ENCODE measurements at places on chromosomes 1 and 21. TPM values are rescaled to one million over a fixed set of nuclear protein-coding genes. Genes with fewer than 3 reads are reported as not detected.

- DNase-seq: no peak
Observed at GRCh38 chr1:228956864-228957263, 221.6 kb downstream of the RHOU start.

- DNase-seq: no peak
Observed at GRCh38 chr21:46159390-46159789, 4.0 kb upstream of the FTCD start.

- no peak for DNase-seq
Observed at GRCh38 chr1:231317306-231318014, 20.2 kb downstream of the EXOC8 start.

GRCh38 chr1:21691739-21692138, 22.6 kb upstream of the RAP1GAP start:
- no peak for DNase-seq

DNA sequence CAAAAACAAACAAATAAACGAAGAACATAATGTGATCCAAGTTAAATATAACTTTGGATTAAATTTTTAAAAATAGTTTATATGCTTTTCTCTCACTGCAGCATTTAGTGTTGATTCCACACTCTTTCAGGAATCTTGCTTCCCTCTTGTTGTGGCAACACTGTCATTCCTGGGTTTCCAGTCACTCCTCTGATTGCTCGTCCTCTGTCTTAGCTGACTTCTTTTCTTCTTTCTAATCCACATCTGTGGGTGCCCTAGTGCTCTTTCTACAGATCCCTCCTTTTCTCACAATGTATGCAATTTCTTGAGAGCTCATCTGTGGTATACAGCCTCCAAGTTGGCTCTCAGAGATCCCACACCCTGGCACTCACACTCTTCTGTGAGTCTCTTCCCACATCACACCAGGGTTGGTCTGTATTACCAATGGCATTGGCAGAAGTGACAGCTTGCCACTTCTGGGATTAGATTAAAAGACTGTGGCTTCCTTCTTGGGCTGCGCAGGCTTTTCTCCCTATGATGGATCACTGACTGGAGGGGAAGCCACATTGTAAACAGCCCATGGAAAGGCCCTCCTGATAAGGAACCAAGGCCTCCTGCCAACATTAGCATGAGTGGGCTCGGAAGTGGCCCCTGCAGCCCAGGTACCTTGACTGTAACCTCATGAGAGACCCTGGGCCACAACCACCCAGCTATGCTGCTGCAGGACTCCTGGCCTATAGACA, 11.5 kb upstream of the MYOC start:
- DNase-seq: no peak

TTLL7 gene
- 9.1 TPM for total RNA-seq

DNA sequence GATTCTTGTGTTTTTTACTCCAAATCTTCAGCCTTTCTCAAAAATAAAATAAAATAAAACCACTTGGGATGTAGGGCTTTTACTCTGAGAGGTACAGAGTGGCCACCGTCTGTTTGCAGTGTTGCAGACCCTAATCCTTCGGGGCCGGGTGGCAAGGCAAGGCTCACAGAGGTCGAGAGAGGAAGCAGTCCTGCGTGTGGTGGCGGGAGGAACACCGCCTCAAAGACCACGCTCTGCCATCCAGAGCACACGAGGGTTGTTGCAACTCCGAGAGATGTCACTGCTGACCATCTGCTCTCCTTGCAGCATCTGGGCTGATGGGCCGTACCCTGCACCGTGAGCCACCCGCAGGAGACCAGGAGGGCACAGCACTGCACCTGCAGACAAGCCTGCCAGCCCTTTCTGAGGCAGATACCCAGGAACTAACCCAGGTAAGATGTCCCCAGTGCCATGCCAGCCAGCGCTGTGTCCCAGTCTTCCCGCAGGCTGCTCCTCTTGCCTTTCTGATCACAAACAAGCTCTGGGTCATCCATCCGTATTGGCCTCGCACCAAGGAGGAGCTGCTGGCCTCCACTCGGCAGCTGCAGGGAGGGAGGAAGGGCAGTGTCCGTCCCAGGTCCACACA, 31.5 kb downstream of the SNAP47 start:
- no peak for DNase-seq

ACTL8 gene
- total RNA-seq: not detected

DNA sequence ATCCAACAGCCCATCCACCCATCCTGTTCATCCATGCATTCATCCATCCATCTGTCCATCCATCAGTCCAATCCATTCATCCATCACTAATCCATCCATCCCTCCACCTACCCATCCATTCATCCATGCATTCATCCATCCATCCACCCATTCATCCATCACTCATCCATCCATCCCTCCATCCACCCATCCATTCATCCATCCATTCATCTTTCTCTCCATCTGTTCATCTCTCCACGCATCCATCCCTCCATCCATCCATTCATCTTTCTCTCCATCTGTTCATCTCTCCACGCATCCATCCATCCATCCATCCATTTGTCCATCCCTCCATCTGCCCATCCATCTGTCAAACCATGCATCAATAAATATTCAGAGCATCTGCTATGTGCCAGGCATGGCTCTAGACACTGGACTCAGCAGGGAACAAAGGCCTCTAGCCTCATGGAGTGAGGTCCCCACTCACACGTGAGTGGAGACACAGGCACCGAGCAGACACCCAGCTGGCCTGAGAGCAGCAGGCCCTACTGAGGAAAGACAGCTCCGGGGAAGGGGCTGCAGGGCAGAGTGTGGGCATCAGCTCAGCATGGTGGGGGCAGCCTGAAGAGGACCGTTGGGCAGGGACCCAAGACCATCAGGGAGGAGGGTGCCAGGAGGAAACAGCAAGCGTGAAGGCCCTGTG, 9.6 kb downstream of the KRTAP10-1 start:
- DNase-seq: no peak

GRCh38 chr1:219629296-219629880, 16.5 kb upstream of the ZC3H11B start:
- no peak for DNase-seq

GRCh38 chr1:244337839-244338238, 113.9 kb downstream of the ADSS2 start:
- DNase-seq: no peak
